ENCODE measurements at places on chromosomes 13 and 19.
A peak's percentile ranks its signal among the peaks of the same experiment; 100 is the strongest.

DNA sequence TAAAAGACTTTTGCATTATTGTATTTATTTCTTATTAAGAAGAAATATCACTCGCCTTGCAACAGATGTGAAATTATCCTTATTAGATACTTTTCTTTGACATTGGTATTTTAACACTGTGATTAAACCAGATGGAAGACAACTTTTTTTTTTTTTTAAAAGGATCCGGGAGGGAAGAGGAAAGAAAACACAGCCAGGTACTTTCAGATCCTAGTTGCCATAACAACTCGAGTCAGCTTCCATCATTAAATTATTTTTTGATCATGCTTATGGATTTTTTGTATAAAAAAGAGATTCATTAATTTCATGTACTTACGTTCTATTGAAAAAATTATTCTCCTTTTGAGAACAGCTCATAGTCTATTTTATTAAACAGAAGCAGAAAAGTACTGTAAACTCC lies 515.7 kb downstream of the TBC1D4 start:
- no peak for DNase-seq

- no peak for DNase-seq
Observed at GRCh38 chr13:30608364-30608763, 9.4 kb upstream of the USPL1 start.

DNA sequence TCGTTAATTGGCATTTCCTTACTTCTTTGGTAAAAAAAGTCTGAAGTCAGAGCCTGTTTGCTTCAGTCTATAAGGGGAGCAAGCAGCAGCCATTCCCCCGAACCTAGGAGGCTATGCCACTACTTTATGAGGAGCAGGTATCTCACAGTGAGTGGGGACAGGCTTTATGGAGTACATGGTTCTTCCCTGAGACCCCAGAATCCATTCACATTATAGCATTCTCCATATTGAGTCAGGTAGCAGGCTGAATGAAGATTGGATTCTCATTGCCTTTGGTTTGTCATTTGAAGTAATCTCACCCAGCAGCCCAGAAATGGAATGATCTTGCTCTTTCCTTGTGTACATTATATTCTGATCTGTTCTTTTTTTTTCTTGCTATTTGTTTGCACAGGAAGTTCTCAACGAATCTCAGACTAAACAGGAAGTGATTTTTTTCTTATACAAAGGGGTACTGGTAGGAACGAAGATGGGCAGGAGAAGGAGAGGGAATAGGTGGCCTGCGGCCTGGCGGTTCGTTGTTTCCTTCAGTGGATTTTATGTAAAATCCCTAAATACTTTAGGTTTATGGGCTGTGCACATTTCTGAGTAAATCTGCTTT lies 74.4 kb downstream of the ARHGAP35 start:
- no peak for DNase-seq

DNA sequence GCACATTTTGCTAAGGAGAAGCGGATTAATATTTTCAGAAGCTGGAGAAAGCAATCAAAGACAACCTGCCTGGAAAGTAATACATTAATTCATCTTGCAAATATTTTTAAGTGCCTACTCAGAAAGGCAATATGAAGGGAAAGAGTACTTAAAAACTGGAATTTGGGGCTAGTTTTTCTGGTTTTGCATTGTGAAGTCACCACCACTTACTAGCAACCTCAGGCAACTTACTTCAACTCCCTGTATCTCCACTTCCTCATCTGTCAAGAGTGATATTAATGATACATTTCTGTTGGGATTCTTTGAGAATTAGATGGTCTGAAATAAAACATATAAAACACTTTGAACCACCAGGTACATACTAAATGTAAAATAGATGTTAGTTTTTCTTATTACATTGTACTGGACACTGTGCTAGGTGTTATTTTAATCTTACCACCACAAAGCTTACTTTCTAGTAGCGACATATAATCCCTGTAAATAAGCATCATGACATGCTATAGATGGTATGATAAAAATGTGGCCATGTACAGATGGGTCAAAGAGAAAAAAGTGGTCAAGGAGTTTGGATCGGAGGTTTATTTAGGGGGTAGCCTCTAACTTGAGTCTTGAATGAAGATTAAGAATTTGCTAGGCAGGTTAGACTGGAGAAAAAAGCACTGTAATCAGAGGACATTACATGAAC lies 101.2 kb downstream of the SPRY2 start:
- DNase-seq: no peak

DNA sequence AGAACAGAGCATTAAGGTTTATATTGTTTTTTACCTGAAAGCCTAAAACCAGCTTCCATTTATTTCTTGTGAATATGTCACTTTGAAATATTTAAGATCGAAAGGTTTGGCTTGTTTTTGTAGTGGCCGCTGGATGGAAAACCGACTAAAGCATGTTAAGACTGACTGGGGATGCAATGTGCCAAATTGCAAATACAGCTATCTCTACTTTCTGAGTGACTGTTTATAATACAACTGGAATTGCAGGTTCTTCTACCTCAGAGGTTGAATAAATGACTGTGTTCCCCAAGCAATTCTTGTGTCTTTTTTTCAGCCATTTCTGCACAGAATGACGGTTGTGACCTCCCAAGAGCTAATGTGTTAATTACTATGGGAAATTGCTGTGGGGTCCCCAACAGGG lies 50.0 kb upstream of the TMTC4 start:
- no peak for DNase-seq

GRCh38 chr13:46688306-46688705 lies 108.7 kb downstream of the ESD start:
- no peak for DNase-seq

GRCh38 chr19:6890401-6890913 lies 3.1 kb downstream of the ADGRE1 start:
- DNase-seq: no peak

DNA sequence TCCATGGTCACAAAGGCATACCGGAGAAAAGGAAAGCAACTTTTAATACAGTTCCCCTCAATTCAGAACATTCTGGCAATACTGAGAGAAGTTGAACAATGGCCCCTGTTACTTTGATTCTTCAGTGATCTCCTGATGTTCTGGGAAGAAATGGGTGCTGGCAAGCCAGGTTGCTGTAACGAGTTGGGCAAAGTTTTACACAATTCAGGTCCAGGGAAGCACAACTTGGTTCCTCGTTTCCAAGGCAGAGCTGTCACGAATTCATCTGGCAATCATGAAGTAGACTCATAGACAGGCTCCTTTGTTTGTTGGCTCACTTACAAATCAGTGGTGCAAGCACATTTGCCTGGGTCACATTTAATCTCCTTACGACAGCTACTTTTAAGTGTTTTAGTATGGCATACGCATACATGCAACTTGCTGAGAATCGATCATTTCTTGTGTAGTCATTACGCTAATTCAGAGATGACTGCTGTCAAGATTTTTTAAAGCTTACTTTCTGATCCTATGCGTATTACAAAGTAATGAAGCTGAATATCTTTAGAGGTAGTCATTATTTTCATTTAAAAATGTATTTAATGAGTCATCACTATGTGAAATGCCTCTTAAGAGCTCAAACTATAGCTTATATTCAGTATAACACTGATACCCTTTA lies 174.7 kb downstream of the GPC5 start:
- DNase-seq: no peak

- no peak for DNase-seq
Observed at GRCh38 chr19:46515879-46516350, 20.2 kb upstream of the PNMA8B start.

GRCh38 chr13:85408415-85408814 lies 390.8 kb downstream of the SLITRK6 start:
- DNase-seq: no peak

DNA sequence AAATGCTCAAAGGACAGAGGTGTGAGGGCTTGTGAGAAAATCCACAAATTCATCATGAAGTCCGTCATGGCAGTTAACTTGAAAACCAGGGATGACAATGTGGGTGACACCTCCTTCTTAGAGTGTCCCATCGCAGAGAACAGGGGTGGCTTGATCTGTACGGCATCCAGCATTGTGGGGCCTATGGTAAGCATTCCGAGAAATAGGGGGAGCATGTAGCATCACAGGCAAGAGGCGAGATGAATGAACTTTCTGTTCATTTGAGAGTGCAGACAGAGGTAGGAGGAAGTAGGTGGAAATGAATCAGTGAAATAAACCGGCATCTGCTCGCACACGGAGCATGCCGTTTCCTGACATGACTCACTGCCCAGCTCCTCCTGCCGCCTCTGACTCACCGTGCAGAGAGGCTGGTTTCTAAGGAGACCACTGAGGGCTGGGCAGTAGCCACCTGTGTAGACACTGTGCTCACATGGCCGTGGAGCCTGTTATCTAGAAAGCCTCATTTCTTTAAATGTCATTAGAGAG lies 339.0 kb downstream of the RFC3 start:
- DNase-seq: peak; percentile 97

GRCh38 chr13:69704311-69704710 lies 403.3 kb upstream of the ATXN8OS start:
- DNase-seq: no peak

DNA sequence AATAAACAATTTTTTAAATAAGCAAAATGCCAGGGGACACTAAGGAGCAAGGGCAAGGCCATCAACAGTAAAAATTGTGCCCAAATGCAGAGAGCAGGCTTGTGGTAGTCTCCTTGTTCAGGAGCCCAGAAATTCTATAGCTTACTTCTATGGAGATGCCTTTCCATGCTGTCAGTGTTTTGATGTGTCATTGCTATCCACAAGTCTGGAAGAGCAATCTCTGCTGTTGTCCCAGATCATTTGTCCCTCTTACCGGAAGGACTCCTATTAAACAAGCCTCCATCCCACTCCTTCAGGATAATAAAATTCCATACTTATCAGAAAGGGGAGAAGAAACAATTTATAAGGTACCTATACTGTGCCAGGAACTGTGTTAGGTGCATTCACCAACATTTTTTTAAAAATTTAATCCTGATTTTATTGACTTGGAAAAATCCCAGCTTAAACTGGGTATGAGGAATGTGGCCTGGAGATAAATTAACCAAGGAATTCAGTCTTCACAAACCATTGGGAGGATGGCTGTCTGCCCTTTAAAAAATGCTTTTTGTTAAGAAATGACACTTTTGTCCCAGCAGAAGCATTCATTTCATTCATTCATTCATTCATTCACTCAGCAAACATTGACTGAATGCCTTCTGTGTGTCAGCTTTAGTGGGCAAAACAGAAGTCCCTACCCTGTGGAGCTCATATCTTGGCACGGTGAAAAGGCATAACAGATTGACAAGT lies 26.8 kb upstream of the CYSLTR2 start:
- no peak for DNase-seq

DNA sequence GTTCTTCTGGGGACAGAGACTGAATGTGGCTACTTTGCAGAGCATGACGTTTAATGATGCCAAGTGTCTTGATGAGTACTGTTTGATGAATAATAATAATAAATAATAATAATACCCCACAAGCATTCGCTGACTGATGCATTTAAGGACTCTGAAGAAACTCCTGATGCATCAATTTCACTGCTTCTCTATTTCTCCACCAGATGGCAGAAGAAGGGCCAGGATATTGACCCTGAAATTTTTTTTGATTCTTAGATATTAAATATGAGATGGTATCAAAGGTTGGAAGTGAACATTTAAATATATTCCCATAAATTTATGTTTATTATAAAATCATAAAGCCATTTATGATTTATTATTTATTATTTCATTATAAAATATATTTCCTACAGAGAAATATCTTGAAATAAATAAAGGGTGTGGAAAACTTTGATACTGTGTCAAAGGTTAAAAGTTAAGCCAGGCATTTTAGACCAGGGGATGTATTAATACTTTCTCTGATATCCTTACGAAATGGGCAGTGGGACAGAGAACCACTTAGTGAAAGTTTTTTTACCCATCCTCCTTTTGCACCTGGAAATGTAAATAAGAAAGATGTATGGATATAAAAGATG lies 170.9 kb downstream of the LACC1 start:
- no peak for DNase-seq

DNA sequence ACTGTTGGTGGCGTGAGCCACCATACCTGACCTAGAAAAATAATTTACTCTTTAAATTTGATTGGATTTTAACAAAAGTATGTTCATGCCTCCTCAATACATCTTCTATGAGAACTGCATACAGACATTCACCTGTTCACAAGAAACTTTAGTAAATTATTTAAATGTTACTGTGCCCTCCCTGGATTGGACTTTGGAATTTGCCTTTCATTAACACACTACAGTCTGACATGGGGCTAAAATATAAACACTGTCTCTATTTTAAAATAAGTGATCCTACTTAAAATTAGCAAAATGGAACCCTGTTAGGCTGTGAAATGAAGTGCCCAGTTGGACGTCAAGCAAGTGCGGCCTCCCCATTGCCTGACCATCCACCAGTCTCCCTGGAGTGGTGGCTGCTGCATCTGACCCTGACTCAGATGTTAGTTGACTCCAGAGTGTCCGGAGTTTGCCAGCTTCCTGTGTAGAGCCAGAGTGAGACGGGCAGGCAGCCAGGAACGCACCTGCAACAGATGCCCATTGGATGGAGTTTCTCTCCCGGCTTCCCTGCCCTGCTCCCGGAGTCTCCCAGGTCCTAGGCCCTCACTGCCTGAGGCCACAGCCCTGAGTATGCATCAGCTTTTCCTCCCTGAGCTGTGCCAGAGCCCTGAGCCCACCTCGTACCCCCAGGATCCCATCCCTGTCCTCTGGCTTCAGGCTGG lies 45.9 kb upstream of the ATP11A start:
- DNase-seq: peak; percentile 27

DNA sequence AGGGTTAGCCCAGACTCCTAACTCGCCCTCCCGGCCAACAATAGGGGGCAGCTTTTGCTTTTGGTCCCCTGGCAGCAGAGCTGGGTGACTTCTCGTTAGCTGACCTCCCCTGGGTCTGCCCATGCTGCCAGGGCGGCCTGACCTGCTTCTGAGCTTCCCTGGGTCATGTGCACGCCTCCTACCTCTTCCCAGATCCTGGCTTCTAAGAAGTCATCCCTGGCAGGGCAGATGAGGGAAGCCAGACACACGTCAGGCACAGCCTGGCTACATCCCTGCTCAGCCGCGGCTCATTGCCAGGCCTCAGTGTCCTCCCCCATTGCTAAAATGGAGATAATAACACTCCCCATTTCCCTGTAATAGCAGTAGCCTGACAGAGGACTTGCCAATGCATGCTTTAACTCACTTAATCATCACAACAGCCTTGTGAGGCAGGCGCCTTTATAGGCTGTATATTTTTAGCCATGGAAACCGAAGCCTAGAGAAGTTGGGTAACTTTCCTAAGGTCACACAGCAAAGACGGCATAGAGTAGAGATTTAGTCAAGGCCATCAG lies 2.1 kb downstream of the KCNK6 start:
- peak; percentile 72 for DNase-seq

- no peak for DNase-seq
Observed at GRCh38 chr19:3145909-3146676, 10.3 kb downstream of the GNA15 start.

GRCh38 chr13:109792416-109793059 lies 6.2 kb upstream of the IRS2 start:
- DNase-seq: no peak

GRCh38 chr13:112456138-112457056 lies 80.2 kb downstream of the SPACA7 start:
- peak; percentile 42 for DNase-seq

DNA sequence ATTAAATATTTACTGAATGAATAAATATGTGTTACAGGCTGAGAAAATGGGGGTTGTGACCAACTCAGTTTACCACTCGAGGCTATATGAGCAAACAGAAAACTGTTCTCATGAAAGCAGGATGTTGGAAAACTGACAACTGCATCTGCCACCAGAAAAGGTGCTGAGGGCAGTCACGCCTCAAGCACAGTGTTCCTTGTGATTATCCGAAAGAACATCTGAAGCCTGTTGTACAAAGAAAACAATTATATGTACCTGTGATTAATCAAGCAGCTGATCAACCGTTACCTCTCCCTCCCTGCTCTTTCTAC lies 6.2 kb upstream of the KLK13 start:
- no peak for DNase-seq

Measured in islet precursor cell (in vitro differentiated cells).